ENCODE measurements at places on chromosomes 3 and 15. TPM values are rescaled to one million over a fixed set of nuclear protein-coding genes. Genes with fewer than 3 reads are reported as not detected.

DNA sequence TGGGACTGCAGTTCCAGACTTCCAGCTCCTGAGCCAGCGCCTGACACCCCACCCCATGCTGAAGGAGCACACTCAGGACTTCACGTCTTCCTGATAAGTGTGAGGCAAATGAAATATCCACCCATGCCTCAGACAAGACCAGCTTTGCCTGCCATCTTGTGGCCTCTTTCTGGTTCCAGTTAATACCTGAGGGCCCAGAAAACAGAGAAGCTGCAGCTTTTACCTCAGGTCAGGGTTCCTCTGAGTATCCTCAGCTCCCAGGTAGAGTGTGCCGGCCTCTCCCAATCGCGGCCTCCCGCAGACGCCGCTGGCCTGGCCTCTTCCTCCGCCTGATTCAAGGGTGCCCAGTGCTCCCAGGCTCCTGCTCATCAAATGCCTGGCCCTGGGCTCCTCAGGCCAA lies 5.1 kb upstream of the KLHL6 start:
- no peak for DNase-seq

DNA sequence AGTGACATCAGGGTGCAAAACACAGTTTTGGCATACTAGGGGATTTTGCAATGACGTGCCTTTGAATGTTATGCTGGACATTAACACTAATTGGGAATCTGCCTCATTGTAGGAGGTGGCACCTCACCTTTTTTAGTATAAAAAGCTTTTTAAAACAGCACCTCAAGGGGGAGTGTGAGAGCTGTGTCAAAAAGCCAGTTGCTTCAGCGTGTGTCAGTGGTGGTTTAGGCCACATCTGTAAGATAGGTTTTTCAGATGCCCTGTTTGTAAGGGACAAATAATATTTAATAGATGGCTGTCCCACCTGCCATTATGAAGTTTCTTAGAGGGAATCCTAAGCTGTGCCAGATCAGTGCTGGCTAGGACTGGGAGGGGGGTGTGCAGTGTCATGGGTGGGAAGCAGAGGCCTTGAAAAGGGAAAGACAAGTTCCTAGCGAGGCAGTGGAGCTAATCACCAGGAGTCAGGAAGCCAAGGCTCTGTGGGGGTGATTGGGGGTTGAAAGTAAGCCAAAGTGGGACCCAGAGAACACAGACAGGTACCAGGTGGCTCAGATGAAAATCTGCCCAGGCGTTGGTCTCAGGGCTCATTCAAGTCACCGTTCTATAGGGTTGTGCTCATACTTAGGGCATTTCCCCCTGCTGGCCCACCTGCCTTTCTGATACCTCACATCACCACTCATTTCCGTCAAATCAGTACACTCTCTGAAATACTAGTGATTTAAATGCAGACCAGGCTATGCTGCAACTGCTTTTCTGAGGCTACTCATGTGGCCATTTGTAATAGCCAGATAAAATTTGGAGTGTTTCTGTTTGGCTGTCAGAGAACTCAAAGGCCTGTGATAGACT lies 120.5 kb downstream of the BBX start:
- no peak for DNase-seq

GRCh38 chr3:183537295-183537730 lies 18.2 kb downstream of the KLHL6 start:
- no peak for DNase-seq

Gene ANKRD63
- not detected for total RNA-seq

DNA sequence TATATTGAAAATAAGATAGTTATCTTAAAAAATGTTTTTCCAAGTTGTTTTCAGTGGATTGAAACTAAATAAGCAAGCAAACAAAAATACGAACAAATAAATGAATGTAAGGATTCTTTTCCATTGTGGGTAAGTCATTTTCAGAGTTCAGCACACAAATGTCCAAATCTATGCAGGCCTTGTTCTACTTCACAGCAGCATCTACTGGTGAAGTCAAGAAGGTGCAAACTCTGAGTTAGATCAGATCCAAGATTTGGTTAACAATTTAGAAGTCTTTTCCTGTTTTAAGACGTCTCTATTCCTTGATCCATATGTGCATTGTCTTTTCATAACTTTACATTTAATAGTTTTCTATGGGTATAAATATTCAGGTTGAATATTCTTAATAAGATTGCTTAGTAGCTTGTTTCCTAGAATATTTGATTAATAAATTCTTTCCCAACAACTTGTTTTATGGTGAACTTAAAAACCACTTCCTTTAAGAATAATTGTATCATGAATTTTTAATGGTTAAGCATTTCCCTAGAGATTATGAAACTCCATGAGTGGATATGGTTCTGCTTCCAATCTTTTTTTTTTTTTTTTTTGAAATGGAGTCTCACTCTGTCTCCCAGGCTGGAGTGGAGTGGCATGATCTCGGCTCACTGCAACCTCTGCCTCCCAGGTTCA lies 10.5 kb downstream of the PTX3 start:
- no peak for DNase-seq

Gene LIPC
- 24.4 TPM for total RNA-seq

Data from sciatic nerve (tissue), 2 donors.